Endothelial cell (in vitro differentiated cells): ENCODE measurements at places on chromosomes 4 and X.

GRCh38 chr4:53040851-53041250 is 178.7 kb downstream of the RASL11B start:
- DNase-seq = no peak

DNA sequence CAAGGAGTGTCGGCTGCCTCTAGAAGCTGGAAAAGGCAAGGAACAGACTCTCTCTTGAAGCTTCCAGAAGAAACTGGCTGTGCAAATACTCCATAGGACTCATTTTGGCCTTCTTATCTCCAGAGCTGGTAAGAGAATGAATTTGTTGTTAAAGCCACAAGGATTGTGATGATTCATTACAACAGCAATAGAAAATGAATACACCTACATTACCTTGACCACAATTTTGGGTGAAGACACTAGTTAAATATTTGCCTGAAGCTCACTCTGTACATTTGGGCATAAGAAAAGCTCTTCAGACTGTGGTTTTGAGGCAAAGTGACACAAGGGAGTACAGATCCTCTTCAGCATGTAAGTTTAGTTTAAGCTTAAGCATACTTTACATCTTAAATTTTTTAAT is 134.5 kb upstream of the TLL1 start:
- DNase-seq = no peak

GRCh38 chr4:101232074-101232776 is 115.1 kb downstream of the PPP3CA start:
- no peak for DNase-seq

GRCh38 chr4:10743357-10743756 is 58.8 kb upstream of the CLNK start:
- DNase-seq = no peak

DNA sequence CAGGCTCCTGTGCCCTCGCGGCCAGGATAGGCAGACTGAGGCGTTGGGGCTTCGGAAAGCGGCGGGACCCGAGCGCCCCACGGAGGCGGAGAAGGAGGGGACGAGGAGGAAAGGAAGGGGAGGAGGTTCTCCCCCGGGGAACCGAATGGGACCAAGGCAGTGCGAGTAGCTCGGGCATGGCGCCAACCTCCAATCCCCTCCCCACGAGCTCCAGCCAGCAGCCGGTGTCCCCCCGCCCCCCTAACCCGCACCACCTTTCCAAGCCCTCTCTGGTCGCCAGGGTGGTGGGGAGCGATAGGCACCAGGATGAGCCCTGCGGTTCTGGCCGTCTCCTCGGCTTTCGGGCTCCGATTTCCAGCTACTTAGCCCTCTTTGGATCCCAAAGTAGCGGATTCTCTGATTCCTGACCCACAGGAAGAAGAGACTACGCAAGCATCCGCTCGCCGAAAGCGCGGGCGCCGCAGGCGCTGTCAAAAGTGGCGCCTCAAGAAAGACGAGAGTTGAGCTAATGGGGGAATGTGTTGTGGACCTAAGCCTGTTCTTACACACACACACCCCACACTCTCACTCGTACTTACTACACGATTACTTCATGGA is 15.2 kb upstream of the ZIC3 start:
- no peak for DNase-seq

- no peak for DNase-seq
Observed at GRCh38 chr4:76874176-76874575, 23.8 kb downstream of the SOWAHB start.

- no peak for DNase-seq
Observed at GRCh38 chr4:3613967-3614730, 81.9 kb upstream of the LRPAP1 start.
